T1000 (cell line): ENCODE measurements at places on chromosomes 3 and 15.

DNA sequence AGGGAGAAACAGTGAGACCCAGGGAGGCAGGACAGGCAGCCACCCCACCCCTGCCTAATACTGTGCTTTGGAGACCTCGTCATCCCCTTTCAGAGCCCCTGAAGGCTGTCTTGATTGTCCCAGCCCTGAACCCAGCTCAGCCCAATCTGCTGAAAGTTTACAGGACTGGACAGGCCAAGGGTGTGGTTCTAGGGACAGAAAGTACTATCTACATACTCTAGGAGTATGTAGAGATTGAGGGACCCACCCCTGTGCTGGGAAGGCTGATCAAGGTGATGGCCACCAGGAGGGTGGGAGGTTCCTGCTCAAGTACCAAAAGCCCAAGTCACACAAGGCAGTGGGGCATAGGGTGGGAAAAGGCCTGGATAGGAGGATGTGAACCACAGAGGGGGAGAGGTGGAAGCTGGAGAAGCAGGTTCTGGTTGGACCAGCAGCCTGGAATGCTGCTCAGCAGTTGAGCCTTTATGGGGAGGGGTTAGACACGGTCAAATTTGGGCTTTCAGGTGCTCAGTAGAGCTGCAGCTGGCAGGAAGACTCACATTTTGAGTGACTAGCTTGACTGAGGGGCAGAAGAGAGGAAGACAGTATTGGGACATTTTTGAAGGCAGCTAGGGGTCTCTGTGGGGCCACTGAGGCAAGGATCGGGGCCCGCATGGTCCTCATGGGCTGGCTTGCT is 6.7 kb downstream of the NBEAL2 start:
- no peak for DNase-seq

DNA sequence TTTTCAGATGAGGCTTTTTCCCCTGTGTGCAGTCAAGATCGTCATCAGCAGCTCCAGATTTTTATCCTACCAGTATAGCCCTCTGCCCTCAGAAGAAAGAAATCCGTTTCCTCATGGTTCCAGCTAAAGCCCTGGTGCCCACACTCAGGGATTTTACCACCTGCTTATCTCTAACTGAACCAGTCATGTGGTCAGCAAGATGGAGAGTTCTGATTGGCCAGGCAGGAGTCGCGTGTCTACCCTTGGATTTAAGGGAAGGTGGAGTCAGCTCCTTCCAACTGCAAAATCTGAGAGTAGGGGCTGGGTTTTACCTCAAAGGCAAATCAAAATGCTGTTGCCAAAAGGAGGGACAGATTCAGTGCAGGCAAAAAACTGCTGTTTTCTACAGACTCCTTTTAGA is 135.3 kb downstream of the LRTM1 start:
- DNase-seq: no peak

DNA sequence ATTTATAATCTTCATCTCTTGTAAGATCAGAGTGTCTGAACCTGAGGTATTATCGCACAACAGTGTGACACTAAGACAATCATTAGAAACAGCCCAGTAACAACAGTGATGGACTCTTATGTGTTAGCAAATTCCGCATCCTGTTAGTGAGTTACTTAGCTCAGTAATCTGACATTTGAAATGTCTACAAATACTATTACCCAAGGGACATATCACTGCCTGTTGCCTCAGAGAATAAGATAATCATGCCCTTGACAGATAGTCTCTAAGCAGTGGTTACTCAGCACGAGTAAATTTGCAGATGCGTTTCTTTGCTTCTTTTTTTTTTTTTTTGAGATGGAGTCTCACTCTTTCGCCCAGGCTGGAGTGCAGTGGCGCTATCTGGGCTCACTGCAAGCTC is 13.4 kb upstream of the RTP1 start:
- DNase-seq: no peak

- no peak for DNase-seq
Measured at GRCh38 chr15:27327467-27328025, 356.6 kb downstream of the GABRG3 start.

DNA sequence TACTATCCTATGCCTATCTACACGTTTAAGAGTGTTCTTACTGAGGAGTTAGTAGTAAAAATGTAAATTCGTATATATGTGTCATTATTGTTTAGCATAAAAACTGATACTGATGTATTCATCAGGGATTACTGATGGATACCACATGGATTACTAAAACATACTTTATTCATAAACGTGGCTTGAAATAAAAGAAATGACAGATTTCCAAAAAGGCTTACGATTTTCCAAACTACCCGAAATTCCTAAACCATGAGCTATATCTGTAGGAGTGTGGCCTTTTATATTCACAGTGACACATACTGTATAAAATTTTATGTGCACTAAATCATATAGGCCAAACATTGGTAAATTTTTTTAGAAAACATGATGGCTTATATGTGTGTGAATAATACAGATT is 6.9 kb downstream of the TSC22D2 start:
- no peak for DNase-seq

DNA sequence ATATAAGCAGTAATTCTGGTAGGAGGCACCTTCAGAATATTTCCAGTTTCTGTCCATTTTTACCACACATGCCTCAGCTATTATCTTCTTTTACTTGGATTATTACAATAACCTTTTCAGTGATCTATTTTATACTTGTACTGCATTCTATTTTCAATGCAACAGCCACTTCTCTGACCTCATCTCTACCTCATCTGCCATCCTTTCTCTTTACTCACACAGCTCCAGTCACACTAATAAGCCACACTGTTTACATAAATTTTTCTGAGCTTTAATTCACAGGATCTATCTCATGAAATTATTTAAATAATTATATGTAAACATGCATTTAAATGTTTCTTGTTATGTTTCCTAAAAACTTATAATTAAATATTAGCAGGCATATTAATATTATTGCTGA is 47.3 kb upstream of the BCHE start:
- no peak for DNase-seq

- no peak for DNase-seq
Measured at GRCh38 chr3:191158815-191159214, 40.2 kb upstream of the OSTN start.

- no peak for DNase-seq
Measured at GRCh38 chr15:100730655-100731266, 128.4 kb downstream of the ASB7 start.

DNA sequence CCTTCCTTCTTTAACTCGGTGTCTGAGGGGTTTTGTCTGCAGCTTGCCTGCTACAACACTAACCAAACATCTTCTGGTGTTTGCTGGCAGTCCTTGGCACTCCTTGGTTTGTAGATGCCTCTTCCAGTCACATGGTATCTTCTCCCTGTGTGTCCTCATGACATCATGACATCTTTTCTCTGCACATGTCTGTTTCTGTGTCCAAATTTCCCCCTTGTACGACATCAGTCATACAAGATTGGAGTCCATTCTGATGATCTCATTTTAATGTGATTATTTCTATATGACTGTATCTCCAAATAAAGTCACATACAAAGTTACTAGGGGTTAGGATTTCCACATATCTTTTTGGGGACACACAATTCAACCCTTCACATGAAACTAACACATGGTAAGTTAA is 152.3 kb upstream of the LRRN1 start:
- DNase-seq: no peak

GRCh38 chr15:32750979-32751378 is 33.2 kb downstream of the GREM1 start:
- no peak for DNase-seq

GRCh38 chr3:123489400-123490004 is 40.6 kb upstream of the ADCY5 start:
- peak; percentile 8 for DNase-seq

DNA sequence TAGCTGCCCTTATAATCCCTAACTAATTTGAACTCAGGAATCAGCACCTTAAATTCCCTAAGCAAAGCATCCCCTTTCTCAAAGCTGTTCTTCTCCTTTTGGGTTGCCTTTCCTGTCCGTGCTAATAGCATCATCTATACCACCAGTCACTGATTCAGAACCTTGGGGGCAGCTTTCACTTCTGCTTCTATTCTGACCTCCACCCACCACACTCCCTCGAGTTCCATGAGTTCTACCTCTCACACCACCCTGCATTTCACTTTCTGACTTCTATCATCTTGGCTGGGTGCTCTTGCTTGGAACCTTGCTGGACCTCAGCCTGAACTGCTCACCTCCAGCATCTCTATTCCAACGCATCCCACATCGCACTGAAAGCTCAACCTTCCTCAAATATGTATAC is 55.4 kb upstream of the KCNMB2 start:
- no peak for DNase-seq

DNA sequence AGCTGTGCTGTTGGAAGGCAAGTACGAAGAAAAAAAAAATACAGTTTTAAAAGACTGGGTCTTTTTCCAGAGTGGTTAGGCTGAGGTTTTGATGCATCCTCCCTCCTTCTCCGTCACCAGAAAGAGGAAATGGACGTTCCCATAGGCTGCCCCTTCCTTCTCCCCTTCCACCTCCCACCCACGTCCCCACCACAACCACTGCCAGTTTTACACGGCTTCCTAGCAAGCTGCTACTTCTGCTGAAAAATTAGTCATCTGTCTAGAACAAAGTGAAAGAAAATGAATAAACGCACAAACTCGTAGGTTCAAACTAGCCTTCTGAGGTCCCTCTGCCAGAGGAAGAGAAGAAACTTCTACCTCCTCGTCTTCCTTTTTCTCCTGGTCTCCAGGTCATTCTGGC is 71.6 kb upstream of the RPL35A start:
- no peak for DNase-seq

- no peak for DNase-seq
Measured at GRCh38 chr3:74410276-74410941, 204.1 kb downstream of the CNTN3 start.

DNA sequence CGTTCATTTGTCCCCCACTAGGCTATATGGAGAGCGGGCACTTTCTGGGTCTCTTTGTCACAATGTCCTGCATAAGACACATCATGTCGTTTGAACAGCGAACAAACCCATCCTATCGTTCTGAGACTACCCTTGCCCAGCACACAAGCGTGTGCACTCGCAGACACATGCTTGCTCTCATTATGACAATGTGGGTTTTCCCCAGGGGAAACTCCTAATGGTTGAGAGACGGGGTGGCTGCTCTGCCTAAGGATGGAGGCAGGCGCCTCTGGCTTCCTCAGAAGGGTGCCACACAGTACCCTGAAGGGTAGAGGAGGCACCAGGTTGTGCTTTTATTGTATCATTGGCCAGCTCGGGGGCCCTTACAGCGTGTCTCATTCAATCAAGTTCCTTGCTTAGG is 51.0 kb upstream of the MYZAP start:
- no peak for DNase-seq

DNA sequence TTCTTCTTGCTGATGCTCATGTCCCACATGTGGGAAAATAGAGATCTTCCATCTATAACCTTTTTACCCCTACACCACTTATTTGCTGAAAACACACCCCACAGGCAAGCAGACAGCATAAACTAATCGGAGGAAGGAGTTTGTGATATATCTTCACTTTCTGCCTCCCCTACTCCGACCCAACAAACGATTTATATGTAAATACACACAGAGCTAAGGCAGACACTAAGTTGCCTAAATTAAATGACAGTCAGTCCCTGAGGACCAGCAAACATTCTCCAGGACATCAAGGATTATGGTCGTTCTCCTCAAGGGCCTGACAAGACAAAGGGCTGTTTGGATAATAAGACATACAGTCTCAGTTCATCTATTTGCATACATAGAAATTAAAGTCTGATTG is 552.5 kb downstream of the ROBO1 start:
- no peak for DNase-seq

- no peak for DNase-seq
Measured at GRCh38 chr3:152175528-152175889, 93.2 kb upstream of the MBNL1 start.
